ENCODE measurements at places on chromosomes 6 and 20.

DNA sequence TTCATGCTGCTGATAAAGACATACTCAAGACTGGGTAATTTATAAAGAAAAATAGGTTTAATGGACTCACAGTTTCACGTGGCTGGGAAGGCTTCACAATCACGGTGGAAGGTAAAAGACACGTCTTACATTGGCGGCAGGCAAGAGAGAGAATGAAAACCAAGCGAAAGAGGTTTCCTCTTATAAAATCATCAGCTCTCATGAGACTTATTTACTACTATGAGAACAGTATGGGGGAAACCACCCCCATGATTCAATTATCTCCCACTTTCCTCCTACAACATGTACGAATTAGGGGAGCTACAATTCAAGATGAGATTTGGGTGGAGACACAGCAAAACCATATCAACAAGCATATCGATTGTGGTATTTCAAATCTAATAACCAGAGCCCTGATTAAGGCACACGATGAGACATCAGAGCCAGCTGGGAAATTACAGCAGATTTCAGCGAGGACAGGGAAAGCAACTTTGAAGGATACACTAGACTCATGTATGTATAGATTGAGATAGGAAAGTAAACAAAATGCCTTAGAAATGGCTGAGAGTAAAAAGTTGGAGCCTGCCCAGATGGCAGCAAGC, 129.8 kb upstream of the GJE1 start:
- DNase-seq: no peak

DNA sequence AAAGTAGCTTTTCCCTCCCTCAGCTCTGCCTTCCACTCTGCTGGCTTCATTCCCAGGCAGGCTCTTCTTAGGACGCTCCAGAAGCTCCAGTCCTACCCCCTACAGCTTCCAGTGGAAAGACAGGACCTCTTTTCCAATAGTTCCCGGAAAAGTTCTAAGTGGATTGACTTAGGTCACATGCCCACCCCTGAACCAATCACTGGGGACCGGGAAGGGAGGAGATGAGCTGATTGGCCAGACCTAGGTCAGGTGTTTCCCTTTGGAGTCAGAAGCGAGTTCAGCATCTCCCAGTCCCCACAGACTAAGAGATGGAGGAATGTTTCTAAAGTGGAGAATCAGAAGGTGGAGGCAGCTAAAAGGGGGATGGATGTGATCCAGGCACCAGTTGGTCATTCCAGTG, 62.9 kb upstream of the KCNG1 start:
- peak; percentile 32 for DNase-seq

DNA sequence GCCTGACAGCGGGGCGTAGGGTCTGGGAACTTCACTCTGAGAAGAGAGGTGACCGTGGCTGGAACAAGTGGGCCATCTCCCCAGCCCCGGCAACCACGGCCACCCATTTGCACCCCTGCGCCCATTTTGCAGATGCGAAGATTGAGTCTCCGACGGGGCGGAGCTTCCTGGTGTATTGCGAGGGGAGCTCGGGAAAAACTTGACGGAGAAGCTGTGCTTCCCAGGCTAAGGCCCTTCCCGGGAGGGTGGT, 653 bp downstream of the ZNF335 start:
- DNase-seq: no peak

DNA sequence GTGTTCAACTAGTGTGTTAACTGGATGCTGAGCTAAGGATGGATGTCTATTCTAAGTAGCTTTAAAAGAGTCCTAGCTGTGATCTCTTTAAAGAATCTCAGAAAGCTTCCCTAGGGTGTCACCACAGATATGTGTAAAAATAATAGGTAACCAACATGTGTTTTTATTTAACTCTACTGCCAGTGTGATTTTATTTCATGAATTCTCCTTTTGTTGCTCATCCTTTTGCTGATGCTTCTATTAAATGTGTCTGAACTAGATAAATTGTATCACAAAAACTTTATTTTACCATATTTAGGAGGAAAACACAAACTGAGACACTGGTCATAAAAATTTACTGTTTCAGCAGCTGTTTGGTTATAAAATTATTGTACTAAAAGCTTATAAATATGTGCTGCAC, 809.4 kb upstream of the CITED2 start:
- DNase-seq: no peak

DNA sequence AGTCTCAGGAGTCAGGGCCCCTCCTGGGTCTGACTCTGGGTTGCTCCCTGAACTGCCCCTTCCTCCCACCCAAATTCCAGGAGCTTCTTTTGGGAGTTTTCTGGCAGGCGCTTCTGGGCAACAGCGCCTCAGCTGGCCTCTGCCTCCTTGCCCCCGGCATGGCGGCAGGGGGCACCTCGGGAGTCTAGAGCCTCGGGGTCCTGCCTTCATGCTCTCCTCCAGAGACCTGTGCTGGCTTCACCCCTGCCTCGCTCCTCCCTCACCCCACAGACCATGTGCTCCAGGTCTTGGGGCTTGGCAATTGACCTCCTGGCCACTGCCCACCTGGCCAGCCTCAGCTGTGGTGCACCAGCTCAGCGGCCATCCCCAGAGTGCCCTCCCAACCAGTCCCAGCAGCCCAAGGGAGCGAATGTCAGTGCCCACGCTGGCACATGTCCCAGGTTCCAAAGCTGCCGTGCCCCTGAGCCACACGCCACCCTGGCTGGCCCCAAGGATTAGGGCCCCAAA, 43.4 kb downstream of the SRC start:
- DNase-seq: peak; percentile 40

DNA sequence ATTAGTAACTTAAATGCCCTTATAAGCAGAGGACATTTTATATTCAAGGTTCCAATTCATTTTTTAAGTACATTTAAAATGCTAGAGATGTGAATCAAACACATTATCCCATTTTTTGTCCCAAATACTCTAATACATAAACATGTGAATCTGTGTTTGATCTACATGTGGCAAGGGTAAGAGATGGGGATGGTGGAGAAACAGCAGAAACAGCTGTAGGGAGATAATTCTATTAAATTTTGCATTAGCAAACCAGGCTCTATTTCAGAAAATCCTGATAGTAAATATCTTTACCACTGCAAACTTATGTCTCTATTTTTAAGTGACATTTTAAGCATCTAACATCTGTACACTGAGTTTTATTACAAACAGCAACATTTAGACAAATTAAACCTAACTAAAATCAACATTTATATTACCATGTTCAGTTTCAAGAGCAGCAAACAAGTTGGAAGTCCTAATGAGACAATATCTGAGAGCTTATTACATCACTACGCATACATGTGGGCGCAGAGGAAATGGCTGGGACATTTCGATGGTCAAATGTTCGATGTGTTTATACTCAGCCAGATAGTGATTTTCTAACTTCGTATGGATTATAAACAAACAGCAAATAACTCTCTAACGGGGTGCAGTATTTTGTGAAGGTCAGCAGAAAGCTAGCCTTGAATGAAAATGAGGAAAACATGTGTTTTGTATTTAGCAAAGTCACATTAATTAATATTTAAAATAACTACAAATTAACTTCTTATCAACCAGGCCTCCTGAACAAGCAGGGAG, 165.1 kb downstream of the GJA1 start:
- no peak for DNase-seq

- DNase-seq: no peak
These were observed 11.6 kb downstream of the CCN6 start for GRCh38 chr6:112065426-112065986.

DNA sequence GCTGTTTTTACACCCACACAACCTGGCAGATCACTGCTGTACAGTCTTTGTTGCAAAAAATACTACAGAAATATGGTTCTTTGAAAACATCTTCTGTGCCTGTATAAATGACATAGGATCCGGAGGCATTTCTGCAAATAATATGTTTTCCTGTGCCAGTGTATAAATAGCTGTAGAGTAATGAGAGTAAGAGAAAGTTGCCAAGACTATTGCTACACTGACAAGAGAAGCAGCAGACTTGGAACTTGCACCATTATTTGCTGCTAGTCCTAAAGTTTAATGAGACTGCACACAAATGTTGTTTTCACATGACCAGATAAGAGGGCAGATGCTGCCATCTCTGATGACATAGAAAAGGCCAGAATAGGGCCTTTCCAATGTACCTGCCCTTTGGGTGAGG, 50.0 kb upstream of the DTNBP1 start:
- no peak for DNase-seq

GRCh38 chr20:19022118-19022575, 190.3 kb upstream of the SLC24A3 start:
- no peak for DNase-seq

- no peak for DNase-seq
These were observed 25.6 kb downstream of the FILIP1 start for GRCh38 chr6:75467966-75468365.

GRCh38 chr20:20498076-20498861, 130.4 kb downstream of the INSM1 start:
- peak; percentile 63 for DNase-seq
